ENCODE measurements at places on chromosomes 13 and 19.
A peak's percentile ranks its signal among the peaks of the same experiment; 100 is the strongest.

GRCh38 chr13:114056205-114057013 lies 76.0 kb downstream of the RASA3 start:
- no peak for DNase-seq

DNA sequence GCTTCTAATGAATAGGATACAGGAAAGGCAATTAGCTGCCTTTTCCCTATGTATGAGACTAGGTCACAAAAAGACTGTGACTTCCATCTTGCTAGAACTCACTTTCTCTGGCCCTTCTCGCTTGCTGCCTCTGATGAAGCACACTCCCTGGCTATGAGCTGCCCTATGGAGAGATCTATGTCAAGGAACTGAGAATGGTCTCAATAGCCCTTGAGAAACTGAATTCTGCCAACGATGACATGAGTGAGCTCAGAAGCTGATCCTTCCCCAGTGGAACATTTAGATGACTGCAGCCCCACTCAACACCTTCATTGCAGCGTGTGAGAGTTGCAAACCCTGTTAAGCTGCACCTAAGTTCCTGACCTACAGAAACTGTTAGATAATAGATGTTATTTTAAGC lies 309.8 kb downstream of the COG6 start:
- no peak for DNase-seq

DNA sequence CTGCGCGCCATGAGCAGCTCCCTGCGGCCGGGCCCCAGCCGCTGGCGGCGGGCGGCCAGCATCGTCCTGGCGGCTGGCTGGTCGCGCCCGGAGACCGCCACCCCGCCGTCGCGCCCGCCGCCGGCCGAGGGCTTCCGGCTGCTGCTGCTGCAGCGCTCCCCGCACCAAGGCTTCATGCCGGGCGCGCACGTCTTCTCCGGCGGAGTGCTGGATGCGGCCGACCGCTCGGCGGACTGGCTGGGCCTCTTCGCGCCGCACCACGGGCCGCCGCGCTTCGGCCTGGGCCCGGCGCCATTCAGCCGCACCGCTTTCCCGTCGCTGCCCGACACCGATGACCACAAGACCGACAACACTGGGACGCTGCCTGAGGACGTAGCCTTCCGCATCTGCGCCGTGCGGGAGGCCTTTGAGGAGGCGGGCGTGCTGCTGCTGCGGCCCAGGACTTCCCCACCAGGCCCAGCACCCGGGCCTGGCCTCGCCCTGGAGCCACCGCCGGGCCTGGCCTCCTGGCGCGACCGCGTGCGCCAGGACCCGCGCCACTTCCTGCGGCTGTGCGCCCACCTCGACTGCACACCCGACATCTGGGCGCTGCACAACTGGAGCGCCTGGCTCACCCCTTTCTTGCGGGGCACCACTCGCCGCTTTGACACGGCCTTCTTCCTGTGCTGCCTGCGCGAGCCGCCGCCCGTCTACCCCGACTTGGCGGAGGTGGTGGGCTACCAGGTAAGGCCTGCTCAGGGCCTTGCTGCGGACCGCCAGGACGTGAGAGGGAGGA lies 518 bp downstream of the NUDT19 start:
- DNase-seq, result peak; percentile 42

- DNase-seq, result no peak
These were observed 414.9 kb downstream of the COG6 start for GRCh38 chr13:40070357-40070756.

DNA sequence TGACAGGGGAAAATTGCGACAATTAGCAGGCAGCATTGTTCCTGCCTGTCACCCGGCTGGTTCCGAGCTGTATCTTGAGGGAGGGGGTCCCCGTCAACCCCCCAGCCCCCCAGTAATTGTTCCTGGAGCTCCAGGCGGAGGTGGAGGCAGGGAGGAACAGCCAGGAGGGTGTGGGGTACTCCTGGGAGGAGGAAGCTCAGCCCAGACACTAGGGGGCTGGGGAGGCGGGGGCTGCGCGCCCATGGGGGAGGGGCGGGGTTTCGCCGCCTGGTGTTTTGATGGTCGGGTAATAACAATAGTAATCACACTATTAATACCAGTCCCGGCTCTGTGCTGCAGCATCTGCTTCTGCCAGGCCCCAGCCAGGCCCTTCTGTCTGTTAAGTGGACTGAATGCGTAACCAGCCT lies 8.6 kb downstream of the NPAS1 start:
- no peak for DNase-seq

DNA sequence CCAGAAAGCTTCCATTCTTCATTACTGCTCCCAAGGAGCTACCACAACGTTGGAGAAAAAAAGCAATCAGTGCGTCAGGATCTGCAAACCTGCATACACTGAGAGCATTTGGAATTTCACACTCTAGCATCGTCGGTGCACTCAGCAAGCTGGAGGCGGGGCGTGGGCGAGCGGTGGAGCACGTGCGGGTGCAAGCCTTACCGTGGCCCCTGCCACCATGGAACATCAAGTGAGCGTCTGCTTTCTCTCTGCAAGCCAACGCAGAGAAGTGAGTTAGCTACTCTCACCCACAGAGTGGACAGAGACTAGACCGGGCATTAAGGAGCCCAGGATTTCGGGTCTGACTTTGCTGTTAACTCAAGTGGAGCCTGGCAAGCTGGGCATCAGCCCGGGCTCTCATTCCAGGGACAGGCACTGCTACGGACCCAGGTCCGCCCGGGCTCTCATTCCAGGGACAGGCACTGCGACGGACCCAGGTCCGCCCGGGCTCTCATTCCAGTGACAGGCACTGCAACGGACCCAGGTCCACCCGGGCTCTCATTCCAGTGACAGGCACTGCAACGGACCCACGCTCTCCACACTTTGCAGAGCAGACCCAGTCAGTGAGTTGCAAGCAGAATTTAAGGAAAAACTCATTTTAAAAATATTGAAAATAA lies 124.1 kb upstream of the SPACA7 start:
- DNase-seq, result no peak

GRCh38 chr13:28615916-28616446 lies 42.9 kb upstream of the POMP start:
- DNase-seq, result no peak

DNA sequence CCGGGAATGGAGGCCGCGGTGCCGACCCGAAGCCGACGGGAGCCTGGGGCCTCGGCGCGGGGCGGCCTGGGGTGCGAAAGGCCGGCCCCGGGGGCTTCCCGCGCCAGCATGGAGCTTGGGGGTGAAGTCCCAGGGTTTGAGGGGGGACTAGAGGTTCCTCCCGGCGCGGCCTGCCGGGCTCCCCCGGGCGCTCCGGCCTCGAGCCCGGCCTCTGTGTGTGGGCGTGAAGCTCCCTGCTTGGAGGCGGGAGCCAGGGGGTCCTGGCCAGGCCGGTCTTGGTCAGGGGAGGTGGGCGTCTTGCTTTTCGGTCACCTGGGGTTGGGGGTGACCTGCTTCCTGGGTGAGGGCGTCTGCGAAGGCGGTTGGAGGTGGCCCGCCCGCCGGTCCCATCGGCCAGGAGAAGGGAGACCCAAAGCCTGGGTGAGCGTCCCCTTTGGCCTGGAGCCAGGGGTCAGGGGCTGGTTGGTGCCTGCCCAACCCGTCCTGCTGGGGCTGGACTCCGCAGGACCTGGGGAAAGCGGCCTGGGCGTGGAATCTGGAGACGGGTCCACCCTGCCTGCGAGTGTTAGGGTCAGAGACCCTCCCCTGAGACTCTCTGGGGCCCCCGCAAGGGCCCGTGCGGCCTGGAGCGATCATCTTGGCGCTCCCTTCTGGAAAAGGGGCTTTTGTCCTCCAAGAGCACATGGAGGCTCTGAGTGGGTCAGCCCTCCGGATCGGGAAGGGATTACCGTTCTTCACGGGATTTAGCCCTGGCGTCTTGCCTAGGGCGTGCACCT lies 535 bp downstream of the BSG start:
- DNase-seq, result no peak

DNA sequence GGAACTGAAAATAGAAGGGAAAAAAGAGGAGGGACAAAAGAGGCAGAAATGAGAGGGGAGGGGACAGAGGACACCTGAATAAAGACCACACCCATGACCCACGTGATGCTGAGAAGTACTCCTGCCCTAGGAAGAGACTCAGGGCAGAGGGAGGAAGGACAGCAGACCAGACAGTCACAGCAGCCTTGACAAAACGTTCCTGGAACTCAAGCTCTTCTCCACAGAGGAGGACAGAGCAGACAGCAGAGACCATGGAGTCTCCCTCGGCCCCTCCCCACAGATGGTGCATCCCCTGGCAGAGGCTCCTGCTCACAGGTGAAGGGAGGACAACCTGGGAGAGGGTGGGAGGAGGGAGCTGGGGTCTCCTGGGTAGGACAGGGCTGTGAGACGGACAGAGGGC lies at the start of gene CEACAM5:
CEACAM5 (plus strand) TSS at position 146 of the 400 bp plus-strand sequence; CDS start at position 252, 106 bp downstream.
- DNase-seq, result no peak

DNA sequence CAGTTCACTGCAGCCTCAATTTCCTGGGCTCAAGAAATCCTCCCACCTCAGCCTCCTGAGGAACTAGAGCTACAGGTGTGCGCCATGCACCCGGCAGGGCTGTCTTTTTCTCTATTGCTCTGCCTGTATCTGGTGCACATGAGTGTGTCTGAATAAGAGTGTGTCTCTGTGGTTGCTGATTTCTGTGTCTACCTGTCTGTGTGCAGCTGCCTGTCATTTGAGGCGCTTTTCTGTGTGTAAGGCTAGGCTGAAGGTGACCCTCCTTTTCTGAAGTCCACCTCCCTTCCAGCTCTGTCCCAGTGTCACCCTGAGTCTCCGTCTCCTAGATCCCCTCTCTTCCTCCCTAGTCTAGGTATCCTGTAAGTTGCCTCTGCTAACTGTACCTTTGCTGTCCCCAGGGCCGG lies 1.5 kb upstream of the PRR12 start:
- DNase-seq, result no peak

GRCh38 chr19:2331601-2332246 lies 3.2 kb downstream of the SPPL2B start:
- no peak for DNase-seq

DNA sequence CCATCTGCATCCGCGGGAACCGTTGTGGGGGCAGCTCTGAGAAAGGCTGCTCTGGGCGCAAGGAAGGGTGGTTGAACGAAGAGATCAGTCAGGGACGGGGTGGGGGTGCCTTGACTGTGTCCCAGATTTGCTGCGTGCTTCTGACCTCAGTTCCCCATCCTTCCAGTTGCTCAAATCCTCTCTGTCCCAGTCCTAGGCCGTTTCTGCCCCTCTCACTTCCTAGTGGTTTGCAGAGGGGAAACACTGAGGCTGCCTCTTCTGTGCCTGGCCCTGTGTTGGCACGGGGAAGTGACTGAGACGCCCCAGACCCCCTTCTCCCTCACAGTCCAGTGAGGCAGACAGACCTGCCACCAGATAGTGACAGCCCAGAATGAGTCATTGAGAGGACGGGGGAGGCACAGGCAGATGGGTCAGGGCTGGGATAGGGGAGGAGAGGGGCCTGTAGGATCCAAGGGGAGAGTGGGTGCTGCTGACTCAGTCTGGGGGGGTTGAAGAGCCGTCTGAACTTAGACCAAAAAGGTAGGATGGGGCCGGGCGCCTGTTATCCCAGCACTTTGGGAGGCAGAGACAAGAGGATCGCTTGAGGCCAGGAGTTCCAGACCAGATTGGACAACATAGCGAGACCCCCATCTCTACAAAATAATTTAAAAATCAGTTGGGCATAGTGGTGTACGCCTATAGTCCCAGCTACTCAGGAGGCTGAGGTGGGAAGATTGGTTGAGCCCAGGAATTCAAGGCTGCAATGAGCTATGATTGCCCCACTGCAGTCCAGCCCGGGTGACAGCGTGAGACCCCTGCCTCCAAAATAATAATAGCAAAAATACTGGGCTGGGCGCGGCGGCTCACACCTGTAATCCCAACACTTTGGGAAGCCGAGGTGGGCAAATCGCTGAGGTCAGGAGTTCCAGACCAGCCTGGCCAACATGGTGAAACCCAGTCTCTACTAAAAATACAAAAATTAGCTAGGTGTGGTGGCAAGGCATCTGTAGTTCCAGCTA lies 26.5 kb downstream of the NUMBL start:
- DNase-seq, result no peak

GRCh38 chr19:58407658-58408151 lies 744 bp upstream of the ZNF584 start:
- no peak for DNase-seq

- DNase-seq, result peak; percentile 96
These were observed 14.8 kb upstream of the GPI start for GRCh38 chr19:34350161-34350561.

GRCh38 chr13:100484702-100485101 lies 103.9 kb downstream of the GGACT start:
- DNase-seq, result no peak

GRCh38 chr13:64274481-64275217 lies 2859.0 kb upstream of the PCDH20 start:
- no peak for DNase-seq

GRCh38 chr13:93857126-93857525 lies 622.4 kb downstream of the DCT start:
- DNase-seq, result no peak

DNA sequence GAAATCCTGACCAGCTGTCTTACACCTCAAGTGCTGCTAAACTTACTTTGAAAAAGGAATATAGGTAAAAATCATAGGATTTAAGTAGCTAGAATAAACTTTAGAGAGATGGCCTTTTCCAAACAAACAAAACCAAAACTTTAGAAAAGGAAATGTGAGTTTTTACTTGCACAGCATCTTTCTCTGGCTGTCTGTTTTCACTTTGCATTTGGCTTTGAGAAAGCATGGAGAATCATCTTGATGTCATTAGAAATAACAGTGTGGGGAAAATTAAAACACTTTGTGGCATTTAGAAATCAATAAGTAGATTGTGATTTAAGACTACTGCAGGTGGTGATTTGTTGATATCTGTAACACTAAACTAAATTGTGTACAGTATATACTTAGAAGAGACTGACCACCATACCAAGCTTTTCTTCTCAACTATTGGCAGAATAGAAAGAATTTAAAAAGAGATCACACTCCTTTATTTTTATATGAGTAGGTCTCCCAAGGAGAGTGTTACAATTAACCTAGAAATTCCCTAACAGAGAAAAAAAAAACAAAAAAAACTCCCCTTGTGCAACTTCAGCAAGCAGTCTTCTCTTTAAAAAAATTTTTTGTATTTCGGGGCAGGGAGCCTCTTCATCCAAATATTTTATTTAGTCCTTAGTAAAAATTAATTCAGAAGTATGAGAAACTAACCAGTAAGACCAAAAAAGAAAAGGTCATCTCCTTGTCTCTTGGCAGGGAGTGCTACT lies 6.1 kb downstream of the WDFY2 start:
- DNase-seq, result no peak

- no peak for DNase-seq
These were observed 47.1 kb downstream of the MLLT1 start for GRCh38 chr19:6232601-6233055.

GRCh38 chr13:78323848-78324247 lies 279.5 kb downstream of the POU4F1 start:
- no peak for DNase-seq

Measured in T-helper 1 cell (primary cell).